CD4-positive, CD25-positive, alpha-beta regulatory T cell (primary cell): ENCODE measurements at places on chromosomes 12 and 14.

- DNase-seq, result no peak
These were observed 44.8 kb upstream of the NR2C1 start for GRCh38 chr12:95118138-95118787.

- no peak for DNase-seq
These were observed 456.1 kb downstream of the AEBP2 start for GRCh38 chr12:19895246-19896020.

GRCh38 chr12:24679126-24679525 is 269.8 kb downstream of the BCAT1 start:
- no peak for DNase-seq

DNA sequence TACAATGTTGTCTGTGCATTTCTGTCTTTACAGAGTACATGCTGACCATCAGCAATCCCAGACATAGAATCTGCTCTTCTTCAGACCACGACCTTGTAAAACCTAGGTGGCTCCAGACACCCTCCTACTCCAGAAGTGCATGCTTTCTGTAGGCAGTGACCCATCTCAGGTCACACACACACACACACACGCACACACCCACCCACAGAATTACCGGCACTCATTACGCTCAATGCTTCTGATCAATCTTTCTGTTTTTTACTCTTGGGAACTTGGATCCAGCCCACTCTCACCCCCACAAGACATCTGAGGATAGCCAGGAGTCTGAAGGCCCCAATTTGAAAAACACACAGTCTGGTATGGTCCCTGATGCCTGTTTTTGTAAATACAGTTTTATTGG is 7.5 kb upstream of the TSPAN9 start:
- no peak for DNase-seq

DNA sequence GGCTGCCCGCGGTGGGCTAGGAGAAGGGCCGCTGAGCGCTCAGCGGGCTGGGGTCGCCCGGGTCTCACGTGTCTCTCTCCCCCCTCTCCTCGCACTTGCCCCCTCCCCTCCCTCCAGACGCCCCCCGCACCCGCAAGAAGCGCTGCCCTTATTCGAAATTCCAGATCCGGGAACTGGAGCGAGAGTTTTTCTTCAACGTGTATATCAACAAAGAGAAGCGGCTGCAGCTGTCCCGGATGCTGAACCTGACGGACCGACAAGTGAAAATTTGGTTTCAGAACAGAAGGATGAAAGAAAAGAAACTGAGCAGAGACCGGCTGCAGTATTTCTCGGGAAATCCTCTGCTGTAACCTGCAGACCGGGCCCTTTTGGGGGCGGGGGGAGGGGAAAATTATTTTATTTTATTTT is 314 bp upstream of the HOTAIR start:
- DNase-seq, result no peak

- DNase-seq, result no peak
These were observed 353.0 kb downstream of the RAD51B start for GRCh38 chr14:68172627-68173026.

DNA sequence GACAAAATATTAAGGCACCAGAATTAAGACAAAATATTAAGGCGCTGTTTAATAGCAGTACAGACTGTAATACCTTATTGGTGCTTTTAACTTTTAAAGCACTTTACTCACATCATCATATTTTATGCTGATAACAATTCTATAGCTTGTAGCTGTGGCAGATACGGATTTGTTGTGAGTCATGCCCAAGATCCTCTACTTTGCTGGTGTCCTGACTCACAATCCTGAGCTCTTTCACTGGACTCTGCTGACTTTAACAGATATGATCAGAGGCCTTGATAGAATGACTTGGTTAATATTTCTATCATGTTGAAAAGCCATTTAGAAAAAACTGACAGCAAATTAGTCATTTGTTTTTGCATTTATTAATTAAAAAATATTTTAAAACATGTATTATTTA is 99.0 kb upstream of the PKP2 start:
- no peak for DNase-seq

DNA sequence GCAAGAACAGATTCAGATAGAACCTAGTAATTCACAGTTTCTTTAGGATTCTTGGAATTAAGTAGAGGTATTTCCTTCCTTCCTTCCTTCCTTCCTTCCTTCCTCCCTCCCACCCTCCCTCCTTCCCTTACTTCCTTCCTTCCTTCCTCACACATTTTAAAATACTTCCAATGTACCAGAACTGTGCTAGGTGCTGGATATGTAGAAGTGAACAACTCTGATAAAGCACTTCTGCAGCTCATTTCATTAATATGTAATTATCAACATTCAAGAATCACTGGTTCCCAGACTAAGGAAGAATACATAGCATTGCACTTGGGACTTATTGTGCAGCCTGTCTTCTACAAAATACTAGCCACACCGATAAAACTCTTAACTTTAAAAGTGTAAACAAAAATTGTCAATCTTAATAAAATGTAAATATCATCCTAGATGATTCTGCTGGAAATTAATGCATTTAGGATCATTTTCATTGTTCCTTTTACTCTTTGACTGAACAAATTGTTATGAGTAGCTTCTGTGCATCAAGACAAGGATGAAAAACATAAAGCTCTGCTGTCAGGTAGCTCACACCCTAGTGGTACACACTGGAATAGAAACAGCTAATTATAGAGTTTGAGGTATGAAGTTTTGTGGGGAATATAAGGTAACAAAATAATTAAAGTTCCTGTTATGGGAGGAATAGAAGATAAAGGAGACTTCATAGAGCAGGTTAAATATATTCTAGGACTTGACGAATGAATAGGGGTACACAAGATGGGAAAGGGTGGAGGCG is 99.9 kb upstream of the MYF6 start:
- no peak for DNase-seq

DNA sequence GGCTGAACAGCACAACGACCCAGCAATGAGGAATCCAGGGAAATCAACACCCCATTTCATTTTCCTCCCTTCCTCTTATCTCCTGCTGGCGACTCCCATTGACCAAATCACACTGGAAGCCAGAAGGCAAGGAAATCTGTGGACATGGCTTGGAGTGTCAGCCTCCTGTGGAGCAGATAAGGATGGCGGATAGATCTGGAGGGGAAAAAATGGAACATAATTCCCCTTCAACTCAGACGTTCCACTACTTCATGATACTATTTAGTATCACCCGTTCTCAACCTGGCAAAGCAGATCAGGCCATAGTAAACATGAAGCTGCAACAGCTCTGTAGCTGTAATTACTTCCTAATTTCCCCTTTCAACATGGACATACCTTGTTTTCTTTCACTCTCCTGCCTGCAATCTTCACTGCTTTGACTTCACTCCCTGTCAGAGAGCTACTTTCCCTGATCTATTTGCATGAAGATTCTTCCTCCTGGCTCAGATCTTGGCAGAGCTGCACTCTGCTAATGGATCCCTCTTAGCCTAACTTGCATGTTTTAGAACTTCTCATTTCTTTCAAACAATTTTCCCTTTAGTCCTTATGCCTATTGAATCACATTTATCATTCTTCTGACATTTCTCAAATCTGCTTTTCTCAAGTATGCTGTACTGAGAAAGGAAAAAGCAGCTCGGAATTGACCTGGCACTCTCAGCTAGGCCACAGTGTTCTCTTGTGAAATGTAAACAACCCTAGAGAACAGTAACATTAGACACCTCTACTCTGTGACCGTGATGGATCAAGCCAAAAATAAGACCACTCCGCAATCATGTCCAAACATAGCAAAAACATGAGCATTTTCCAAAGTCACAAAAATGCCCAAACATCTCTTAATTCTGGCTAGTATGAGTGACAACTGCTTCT is 135.1 kb downstream of the ETNK1 start:
- no peak for DNase-seq

DNA sequence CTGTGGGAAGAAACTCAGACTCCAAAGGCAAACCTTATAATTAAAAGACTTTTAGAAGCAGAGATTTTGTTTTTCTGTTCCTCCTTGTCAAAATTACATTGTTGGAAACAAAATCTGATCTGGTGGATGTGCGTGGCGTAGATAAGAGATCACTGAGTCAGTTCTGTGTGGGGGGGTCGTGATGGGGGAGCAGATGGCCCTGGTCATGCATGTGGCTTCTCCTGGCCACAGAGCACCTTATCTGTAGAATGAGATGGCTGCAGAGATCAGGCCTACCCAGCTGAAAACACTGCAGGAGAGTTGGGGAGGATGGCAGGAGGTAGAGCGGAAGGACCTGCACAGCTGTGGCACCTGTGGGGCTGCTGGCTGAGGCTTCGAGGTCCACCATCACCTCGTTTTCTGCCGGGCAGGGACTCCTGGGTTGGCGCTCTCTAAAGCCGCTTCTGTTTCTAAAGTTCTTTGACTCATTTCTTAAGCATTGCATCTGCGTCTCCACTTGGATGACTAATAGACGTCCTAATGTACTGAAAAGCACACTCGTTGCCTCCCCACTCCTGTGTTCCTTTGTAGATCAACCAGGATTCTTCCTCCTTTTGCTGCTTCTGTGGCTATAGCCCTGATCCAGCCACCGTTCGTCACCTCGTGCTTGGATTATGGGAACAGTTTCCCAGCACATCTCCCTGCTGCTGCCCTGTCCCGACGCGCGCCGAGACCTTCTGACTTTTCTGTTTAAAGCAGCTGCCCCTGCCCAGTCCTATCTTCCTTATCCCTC is 93.4 kb downstream of the TSPAN9 start:
- DNase-seq, result no peak

GRCh38 chr14:77375973-77376770 is 722 bp downstream of the TMED8 start:
- peak; percentile 2 for DNase-seq

GRCh38 chr14:78595797-78596196 is 425.6 kb downstream of the NRXN3 start:
- DNase-seq, result no peak

GRCh38 chr14:92607251-92607650 is 93.7 kb downstream of the RIN3 start:
- no peak for DNase-seq

DNA sequence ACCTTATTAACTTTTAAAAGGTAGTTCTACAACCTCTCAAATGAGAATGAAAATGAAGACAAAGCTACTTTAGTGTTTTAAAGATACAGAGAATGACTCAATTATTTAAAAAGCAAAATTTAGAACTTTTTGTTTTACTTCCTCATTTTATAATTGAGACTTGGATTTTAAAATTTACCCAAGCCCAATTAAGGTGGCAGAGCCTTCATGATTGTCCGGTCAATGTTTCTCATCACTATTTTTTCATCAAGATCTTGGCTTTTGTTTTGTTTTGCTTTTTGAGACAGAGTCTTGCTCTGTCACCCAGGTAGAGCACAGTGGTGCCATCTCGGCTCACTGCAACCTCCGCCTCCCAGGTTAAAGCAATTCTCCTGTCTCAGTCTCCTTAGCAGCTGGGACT is 32.7 kb downstream of the PPP4R3A start:
- DNase-seq, result no peak

DNA sequence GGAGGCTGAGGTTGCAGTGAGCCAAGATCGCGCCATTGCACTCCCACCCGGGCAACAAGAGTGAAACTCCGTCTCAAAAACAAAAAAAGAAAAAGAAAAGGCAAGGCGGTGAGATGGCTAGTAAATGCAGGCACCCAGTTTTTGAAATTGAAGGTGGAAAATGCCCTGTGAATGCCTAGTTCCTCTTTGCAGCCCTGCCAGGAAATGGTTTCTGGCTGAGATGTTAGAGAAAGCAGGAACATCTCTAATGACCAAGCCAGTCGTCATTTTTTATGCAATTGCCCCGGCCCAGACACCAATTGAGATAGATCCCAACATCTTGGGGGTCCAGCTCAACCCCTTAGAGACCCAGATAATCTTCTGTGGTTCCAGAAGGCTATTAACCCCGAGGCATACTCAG is 17.0 kb downstream of the SLC8A3 start:
- no peak for DNase-seq

- no peak for DNase-seq
These were observed 71.3 kb downstream of the PHLDA1 start for GRCh38 chr12:75960086-75960910.

DNA sequence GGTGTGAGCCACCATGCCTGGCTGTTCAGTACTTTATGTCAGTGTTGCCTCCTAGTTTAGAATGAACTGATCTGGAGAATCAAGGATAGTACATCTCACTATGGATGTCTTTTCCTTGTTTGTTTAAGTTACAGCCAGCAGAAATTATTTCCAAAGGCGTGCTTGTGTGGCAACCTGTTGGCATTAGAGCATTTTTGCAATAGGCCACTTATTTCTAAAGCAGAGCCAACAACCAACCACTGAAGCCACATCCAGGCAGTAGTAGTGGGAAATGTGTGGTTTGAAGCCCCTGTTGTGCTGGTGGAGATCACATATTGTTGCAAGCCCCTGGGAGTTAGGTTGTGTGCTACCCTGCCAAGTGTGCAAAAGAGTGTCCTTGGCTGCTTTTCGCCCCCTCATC is 3.7 kb downstream of the ANO6 start:
- no peak for DNase-seq

GRCh38 chr14:49951229-49951607 is 58.3 kb downstream of the ARF6 start:
- no peak for DNase-seq

DNA sequence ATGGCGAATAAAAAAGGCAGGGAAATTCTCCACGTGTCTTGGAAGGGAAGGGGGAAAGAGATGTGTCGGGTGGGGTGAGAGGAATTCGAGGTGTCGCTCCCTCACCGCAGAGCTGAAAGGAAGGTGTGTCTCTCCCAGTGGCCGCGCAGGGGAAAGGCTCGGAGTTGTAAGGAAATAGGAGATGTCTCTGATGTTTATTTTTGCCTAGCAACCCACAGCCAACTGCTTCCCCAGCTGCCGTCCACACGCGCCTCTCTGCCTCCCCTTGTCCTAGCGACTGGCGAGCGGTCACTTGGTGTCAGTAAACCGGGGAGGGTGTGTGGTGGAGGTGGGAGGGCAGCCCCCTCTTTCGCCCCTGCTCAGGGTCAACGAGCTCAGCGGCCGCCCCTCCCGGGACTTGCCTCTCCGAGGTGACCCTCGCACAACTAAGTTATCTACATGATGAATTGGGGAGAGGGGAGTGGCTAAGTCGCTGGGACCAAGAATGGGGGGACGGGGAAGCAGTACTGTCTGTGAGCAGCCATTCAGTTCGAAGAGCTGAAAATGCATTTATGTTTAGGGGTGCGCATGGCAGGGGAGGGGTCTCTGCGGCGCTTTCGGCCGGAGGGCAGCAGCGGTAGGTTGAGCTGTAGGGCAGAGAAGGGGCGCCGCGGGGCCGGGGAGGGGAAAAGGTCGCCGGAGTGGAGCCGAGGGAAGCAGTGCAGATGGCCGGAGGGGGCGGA is 585 bp upstream of the DYRK2 start:
- peak; percentile 54 for DNase-seq

GRCh38 chr14:36113341-36113740 is 63.2 kb downstream of the PTCSC3 start:
- DNase-seq, result no peak

- no peak for DNase-seq
These were observed 93.4 kb downstream of the PHLDA1 start for GRCh38 chr12:75938189-75938588.

DNA sequence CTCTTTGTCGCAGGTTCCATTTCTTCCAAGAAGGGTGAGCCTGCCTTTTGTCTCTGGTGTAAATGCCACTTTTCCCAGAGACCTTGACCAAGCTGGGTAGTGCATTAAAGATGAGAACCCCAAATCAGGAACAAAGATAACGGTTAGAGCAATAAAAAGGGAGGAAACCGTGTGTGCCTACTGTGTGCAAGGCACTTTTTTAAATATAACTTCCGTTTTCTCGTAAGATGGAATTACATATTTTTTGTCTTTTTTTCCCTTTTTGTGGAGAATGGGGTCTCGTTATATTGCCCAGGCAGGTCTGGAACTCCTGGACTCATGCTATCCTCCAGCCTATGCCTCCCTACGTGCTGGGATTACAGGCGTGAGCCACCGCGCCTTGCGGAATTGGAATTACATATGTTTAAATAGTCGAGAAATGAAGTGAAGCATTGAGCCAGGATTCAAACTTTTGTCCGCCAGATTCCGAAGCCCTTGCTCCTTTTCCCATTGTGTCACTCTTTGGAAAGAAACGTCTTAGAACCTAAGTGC is 506 bp upstream of the NABP2 start:
- DNase-seq, result no peak
